ENCODE measurements at places on chromosomes 11 and 22. TPM values are rescaled to one million over a fixed set of nuclear protein-coding genes. Genes with fewer than 3 reads are reported as not detected.

The OR56A1 gene
- total RNA-seq: not detected

The DNHD1 gene
- 12.9 TPM for total RNA-seq

The MS4A18 gene
- total RNA-seq: not detected

The SLC5A1 gene
- not detected for total RNA-seq

GRCh38 chr11:132427611-132428010 is 1057.2 kb downstream of the NTM start:
- H3K27me3 ChIP-seq: no peaks in the 10 kb centered on the region
- no peaks in the 10 kb centered on the region for H3K36me3 ChIP-seq
- H3K4me3 ChIP-seq: no peak overlapping the region
- no peak overlapping the region for H3K27ac ChIP-seq

DNA sequence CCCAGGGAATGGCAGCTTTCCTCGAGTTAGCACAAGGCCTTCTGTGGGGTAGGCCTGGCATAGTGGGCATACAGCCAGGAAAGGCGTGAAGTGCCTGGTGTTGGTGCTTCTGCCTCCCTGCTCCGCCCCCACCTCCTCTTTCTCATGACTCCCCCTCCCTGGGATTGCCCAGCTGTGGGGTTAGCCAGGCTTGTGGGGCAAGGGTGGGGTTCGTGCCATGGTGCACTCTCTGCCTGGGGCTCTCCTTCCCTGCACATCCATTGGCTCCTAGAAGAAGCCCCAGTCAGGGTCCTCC is 236.8 kb upstream of the NCAM1 start:
- DNase-seq: no peak
- H3K4me3 ChIP-seq: no peak overlapping the region
- no peak overlapping the region for H3K27ac ChIP-seq

- H3K4me1 ChIP-seq: peaks cover 7% of the 10 kb centered on the region
- no peaks in the 10 kb centered on the region for H3K36me3 ChIP-seq
- no peak overlapping the region for H3K27ac ChIP-seq
- DNase-seq: no peak
- H3K27me3 ChIP-seq: no peaks in the 10 kb centered on the region
- H3K4me3 ChIP-seq: no peak overlapping the region
Observed at GRCh38 chr22:39580006-39580441, 9.5 kb downstream of the CACNA1I start.

DNA sequence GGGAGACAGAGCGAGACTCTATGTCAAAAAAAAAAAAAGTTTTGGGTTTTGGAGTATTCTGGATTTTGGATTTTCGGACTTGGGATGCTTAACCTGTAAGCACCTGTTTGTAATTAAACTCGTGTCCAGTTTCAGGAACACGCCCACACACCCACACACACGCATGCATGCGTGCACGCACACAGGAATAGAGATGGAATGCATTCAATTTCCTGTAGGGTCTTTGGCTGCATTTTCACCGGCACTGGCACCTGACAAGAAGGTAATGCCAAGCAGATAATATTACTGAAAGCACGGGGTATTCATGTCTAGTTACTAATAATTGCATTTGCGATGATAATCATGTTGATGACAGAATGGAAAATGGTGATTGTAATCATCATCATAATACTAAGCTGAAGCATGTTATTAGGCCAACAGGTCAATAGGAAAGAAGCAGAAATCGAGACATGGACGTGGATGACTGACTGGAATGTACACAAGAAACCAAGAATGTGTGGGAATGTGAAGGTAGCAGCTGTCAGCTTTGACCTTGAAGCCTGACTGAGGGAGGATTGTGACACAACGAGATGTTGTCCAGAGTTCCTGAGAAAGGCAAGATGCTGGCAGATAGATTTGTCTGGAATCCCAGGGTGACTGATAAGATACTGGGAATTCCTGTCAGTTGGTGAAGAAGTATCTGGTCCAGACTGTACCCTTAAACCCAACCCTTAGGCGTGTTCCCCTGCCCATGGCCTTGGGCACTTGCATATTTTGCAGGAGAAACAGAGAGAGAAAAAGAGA is 108.6 kb downstream of the SYN3 start:
- H3K27me3 ChIP-seq: no peaks in the 10 kb centered on the region
- no peak overlapping the region for H3K27ac ChIP-seq
- H3K4me3 ChIP-seq: no peak overlapping the region
- peaks cover 17% of the 10 kb centered on the region for H3K4me1 ChIP-seq

- no peak overlapping the region for H3K27ac ChIP-seq
- H3K27me3 ChIP-seq: no peaks in the 10 kb centered on the region
- peaks cover 21% of the 10 kb centered on the region for H3K4me1 ChIP-seq
- no peak for DNase-seq
- H3K4me3 ChIP-seq: no peak overlapping the region
Observed at GRCh38 chr11:13343067-13343466, 65.5 kb downstream of the BMAL1 start.

DNA sequence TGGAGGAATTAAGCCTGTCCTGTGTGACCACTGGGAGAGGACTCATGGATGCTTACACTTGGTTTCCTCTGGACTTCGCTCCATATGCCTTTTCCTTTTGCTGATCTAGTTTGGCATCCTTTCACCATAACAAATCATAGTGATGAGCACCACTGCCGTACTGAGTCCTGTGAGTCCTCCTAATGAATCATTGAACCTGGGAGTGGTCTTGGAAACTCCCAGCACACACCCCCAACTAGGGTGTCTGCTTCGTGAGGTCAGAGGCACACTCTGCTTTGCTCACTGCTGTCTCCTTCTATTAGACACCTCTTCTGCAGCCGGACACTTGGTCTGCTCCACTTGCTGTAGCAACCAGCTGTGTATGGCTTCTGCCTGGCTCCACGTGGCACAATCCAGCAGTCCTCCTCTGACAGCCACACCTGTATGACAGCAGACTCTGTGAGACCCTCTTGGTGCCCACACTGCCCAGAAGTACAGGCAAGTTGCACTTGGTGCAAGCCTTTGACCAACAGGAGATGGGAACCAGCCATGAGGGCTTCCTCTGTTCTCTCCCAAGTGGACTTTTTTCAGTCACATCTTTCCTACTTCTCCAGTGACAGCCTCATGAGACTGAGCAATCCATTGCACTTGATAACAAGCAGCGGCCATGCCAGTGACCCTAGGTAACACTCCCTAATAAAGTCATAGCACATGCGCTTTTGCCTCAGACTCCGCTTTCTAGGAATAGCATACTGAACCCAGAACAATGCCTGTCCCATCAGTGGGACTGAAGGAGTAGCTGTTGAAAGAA is 65.0 kb upstream of the HMGXB4 start:
- H3K4me3 ChIP-seq: no peak overlapping the region
- no peak for DNase-seq
- H3K27me3 ChIP-seq: no peaks in the 10 kb centered on the region

GRCh38 chr22:30810105-30810504 is 115.4 kb downstream of the OSBP2 start:
- no peaks in the 10 kb centered on the region for H3K4me1 ChIP-seq
- no peaks in the 10 kb centered on the region for H3K27me3 ChIP-seq
- no peak overlapping the region for H3K4me3 ChIP-seq
- H3K27ac ChIP-seq: no peak overlapping the region
- H3K36me3 ChIP-seq: no peaks in the 10 kb centered on the region
- no peak for DNase-seq
